ENCODE measurements at places on chromosomes 6 and 20.

GRCh38 chr6:87334683-87335082 is 5.6 kb upstream of the GJB7 start:
- DNase-seq: no peak

DNA sequence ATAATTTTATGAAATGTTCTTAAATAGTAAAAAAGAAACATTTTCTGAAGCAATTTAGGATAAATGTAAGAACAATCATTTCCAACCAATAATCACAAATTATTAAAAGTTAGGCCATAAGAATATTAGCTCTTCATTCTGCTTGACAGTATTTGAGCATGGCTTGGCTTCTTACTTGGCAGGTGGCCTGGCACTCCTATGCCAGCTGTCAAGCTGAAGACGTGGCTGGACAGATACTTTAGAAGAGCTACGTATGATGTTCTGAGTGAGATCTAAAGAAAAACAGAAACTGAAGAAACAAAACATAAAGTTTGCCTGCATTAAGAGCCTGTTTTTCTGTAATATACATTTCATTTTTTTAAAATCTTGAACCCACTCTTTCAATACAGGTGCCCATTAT is 438.9 kb downstream of the GRIK2 start:
- no peak for DNase-seq

DNA sequence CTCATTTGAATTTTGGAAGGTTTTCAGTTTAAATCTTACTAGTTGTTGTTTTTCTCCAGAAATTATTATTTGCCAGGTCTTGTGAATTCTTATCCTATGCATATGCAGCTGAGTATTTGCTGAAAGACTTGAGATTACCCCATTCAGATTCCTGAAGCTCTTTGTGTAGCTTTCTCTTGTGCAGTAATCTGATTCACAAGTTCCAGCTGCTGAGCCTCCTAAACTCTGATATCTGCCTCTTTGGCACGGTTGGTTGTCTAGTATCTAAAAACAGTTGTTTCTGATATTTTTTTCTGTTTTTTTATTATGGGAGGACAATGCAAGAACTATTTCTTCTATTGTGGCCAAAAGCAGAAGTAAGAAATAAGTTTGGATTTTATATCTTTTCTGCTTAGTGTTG is 863.9 kb upstream of the MANEA start:
- DNase-seq: no peak

GRCh38 chr6:32785781-32786533 is 22.6 kb upstream of the HLA-DQB2 start:
- no peak for DNase-seq

DNA sequence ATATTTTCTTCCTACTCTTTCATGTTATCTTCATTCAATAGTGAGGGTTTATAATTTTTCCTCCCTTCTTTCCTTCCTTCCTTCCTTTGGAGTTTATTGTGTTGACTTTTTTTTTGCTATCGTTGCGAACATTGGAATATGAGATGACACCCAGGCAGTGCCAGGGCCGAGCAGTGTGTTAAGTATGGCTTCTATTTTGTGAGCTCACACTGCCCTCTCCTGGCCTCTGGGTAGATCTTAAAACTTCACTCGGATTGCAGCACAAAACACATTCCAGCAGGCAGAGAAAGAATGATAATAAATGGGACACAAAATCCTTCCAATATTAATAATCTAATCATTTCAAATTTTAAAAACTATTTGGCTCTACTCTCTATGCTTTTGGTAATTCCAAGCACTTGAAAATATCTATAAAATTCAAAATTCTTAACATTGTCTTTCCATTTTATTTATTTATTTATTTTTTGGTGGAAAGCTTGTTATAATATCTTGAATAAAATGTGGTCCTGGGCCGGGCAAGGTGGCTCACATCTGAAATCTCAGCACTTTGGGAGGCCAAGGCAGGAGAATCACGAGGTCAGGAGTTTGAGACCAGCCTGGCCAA is 147.4 kb upstream of the OLIG3 start:
- peak; percentile 19 for DNase-seq

DNA sequence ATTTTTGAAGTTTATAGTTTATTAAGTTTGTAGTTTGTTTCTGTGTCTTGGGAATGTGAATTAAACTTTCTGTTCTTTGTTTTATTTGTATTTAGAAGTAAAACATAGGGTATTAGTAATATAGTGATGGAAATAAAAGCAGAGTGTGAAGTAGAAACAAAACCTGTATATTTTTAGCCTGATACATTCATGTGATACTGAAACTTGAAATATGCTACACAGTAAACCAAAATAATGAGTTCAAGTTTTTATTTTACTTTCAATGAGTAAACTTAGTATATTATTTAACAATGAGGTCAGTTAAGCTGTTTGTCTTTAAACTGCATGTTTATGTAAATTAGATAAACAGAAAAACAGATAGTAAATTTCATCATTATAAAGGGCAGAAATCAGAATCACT is 1592.6 kb downstream of the GRIK2 start:
- no peak for DNase-seq

GRCh38 chr6:1701668-1702353 is 92.1 kb downstream of the FOXC1 start:
- DNase-seq: no peak

GRCh38 chr20:25005661-25006060 is 13.1 kb upstream of the APMAP start:
- DNase-seq: no peak

GRCh38 chr6:82521369-82521768 is 157.8 kb downstream of the TPBG start:
- DNase-seq: no peak

DNA sequence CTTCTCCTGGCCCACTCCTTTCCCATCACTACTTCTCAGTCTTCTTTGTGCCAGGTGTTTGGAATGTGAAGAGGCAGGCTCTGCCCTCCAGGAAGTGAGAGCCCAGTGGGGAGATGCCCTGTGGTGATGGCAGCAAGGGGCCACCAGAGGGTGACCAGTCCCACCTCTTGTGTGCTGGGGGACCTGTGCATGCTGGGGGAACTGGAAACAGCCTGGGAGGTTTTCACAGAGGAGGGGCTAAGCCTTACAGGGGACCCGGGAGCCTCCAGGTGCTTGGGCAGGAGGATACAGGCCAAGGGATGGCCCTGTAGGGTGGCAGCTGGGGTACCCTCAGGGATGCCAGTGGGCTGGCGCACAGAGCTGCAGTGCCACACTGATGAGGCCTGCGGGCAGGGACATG is 72.3 kb downstream of the RAMACL start:
- DNase-seq: no peak

- DNase-seq: no peak
Measured at GRCh38 chr6:159077123-159077522, 32.3 kb upstream of the TAGAP start.

DNA sequence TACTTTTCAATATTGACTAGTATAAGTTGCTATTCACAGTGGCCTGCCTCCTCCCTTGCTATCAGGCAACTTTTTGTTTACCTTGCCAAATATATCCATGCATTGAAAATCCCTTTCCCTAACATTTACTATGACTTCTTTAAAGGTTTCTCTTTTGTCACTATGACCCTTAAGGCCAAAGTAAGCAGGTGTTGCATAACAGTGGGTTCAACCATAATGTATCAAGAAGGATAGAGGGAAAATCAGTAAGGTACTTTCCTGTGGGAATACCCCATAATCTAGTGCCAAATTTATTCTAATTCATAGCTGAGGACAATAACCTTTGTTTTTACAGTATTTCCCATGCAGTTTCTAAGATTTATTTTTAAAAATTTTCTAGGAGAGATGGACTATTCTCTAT is 527.6 kb downstream of the CDKAL1 start:
- DNase-seq: no peak

DNA sequence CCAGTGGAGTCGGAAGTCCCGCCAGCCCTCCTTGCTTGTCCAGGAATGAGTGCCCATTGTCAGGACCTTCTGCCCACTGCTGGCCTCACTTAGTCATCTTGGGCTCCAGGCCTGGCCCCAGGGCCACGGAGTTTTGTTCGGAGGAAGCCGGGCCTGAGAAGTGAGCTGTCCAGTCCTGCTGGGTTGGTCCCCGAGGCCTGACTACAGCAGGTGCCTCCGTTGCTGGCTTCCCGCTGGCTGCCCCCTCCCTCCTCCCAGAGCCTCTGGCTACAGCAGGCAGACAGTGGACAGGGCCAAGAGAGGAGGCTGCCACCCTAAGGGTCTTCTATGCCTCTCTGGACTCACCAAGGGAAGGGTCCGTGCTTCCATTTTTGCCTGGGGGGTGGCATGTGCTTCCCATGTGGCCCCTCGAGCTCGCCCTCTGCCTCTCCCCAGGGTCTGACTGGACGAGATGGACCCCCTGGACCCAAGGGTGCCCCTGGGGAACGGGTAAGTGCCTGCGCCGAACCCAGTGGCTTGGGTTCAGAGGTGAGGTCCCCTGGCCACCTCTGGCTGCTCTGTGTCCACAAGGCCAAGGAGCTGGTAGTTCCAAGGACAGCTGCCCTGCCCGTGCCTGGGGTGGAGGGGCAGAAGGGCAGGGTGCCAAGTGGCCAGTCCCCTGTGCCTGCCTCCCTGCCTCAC is 2.8 kb downstream of the COL9A3 start:
- DNase-seq: no peak

DNA sequence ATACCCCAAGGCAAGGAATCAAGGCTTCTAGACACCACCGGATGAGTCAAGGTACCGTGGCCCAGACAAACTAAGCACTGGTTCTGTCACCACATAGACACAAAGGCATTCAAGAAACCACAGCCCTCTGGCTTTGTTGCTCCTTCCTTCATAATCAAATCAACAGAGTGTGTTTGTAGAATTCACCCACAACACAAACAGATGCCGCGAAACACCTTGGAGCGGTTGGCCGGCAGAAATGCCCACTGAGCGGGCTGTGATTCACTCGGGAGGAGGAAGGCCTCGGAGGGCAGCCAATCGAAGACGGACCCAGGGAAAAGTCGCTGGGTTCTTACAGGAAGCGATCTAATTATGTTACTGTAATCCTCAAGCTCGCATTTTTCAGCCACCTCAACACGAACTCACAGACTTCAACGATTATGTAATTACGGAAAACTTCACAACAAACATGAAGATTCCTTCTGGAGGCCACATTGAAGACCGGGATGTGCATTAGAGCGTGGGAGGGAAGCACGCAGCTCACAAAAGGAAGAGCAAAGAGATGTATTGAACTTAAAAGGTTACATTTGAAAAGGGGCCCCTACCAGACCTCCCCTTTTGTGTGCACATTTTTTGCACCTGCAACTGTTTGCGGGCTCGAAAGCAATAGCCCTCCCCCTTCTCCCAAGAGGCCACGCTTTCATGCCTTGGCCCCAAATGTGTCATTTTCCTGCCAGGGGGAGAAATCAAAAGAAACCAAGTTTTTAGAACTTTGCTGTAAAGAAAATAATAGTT is 184.7 kb upstream of the PREP start:
- no peak for DNase-seq

GRCh38 chr6:151081656-151082055 is 158.1 kb upstream of the AKAP12 start:
- DNase-seq: no peak

GRCh38 chr6:140271759-140272377 is 897.4 kb upstream of the CITED2 start:
- DNase-seq: no peak

DNA sequence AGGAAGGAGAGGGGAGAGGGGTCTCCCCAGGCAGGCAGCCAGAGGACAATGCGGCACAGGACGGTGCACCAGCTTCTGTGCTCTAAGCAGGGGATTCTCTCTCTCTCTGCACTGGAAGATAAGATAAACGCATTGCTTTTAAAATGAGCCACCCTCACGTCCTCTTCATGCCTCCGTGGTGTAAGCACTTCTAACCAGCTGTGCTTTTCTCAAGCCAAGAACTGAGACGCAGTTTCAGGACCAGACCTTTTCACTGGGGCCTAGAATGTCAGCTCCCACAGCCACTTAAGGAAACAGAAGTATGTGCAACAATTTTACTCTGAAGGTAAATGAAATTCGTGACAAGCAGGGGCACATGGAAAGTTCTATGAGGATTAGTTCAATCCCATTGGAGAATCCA is 82.4 kb downstream of the PSMB1 start:
- DNase-seq: no peak

DNA sequence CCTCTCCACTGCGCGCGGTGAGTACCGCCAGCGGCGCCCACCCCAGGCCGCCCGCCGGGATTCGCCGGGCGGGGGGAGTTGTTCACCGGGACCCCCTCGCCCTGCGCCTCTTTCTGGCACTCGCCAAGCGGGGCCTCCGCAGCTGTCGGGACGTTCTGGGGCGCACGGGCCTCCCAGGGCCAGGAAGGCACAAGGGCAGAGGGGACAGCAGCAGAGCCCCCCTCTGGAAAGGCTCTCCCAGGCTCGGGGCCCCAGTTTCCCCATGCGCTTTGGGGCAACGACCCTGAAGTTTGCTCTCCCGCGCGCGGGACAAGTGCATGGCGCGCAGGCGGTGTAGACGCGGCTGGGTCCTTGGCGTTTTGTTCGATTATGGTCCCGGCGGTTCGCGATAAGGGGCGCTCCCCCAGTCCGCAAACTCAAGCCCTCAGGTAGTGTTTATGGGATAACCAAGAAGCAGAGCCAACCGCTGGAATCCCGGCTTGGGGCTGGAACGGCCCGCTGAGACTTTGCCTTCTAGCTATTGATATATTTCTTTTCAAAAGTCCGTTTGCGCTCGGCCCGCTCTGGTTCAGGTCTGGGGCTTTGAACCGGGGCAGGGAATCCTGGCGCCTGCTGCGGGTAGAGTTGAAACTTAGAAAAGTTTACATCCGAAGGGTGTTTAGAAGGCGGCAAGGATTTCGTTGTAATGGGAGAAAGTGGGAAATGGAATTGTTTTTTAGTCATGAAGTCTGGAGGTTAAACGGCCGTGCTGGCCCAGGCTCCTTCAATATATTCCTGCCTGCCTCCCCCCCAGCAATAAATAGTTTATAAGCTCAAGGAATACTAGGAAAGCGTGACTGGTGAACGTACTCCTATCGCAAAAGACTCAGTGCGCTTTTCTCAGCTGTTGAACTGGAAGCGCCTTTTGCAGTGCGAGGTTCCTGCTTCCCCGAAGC is 595 bp downstream of the EYA2 start:
- no peak for DNase-seq

GRCh38 chr6:14436592-14437132 is 319.1 kb downstream of the CD83 start:
- no peak for DNase-seq

- no peak for DNase-seq
Measured at GRCh38 chr20:32418376-32418775, 60.2 kb downstream of the ASXL1 start.

GRCh38 chr6:119521251-119521650 is 171.7 kb upstream of the MAN1A1 start:
- no peak for DNase-seq

DNA sequence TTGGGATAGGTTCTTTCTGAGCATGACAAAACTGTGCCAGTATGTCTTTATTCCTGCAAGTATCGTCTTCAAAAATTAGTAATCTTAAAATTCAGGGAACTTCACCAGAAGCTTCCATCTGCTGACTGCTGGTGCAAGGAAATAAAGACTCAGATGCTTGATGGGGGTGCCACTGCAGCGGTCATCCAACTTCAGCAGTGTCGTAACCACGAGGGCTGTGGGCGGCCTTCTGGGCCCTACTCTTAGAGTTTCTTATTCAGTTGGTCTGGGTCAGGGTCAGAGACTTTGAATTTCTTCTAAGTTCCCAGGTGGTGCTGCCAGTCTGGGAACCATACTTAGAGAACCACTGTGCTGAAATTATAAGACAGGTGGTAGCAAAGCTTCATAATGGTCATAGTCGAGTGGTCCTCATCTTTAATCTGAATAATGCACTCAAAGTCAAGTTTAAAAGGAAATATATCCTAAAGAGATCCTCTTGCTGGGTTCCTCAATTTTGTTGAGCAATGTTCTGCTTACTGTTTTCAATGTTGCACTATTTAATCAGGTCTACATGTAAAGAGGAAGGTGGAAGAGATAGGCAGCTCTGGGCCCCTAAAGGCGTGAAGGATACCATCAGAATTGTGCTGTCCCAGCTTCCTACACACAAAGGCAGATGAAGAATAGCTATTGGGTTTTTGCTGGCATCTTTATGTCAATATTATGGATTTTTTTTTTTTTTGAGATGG is 165.4 kb upstream of the GMDS start:
- no peak for DNase-seq

Measured in stimulated activated CD8-positive, alpha-beta memory T cell treated with anti-CD3 and anti-CD28 coated beads, Interleukin-2, amount 100 ng/mL, for 1 hour (primary cell).